ENCODE measurements at places on chromosomes 4 and X.

DNA sequence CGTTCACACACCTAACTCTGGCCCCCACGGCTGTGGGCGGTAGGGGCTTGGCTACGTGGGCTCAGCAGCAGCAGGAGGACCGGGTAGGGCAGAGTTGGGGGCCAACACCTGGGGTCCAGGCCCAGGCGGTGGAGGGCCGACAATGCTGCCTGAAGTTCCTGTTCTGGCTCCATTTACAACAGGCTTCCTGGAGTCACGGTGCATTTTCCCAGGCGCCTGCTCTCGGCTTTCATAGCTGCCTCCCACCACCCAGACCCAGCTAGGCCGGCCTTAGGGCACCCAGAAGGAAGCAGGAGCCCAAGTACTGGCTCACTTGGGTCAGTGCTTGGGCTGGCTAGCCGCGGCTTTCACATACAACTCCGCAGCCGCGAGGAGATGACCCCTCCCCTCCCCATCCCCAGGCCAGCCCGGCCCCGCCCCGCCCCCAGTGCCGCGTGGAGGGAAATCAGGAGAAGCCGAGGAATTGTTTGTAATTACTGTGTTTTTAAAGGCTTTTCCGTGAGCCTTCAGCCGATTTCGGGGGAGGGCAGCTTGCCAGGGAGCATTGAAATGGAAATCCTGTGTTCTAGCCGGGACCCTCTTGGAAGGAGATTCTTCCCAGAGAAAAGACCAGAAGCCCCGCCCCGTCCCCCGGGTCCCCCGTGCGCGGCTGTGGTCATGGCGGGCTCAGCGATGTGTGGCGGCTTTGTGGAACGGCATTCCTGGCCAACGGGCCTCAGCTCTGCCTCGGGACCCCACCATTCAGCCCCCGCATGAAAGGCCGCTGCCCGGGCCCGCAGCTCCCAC, 28.5 kb downstream of the PJA1 start:
- no peak for DNase-seq

DNA sequence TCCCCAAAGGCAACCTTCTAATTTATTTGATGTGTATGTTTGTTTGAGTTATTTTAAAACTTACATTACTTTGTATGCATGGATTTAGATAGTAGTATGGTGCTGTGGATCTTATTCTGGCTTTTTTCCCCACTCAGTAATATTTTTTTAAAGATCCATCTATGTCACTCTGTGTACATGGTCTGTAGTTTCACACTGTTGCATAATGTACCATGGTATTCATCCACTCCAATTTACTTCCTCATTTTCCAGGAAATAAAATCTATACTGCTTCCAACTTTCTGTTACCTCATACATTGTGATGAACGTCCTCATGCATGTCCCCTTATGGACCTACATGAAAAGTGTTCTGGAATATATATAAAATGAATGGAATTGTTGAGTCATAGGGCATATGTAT, 17.6 kb downstream of the ARMCX2 start:
- no peak for DNase-seq

DNA sequence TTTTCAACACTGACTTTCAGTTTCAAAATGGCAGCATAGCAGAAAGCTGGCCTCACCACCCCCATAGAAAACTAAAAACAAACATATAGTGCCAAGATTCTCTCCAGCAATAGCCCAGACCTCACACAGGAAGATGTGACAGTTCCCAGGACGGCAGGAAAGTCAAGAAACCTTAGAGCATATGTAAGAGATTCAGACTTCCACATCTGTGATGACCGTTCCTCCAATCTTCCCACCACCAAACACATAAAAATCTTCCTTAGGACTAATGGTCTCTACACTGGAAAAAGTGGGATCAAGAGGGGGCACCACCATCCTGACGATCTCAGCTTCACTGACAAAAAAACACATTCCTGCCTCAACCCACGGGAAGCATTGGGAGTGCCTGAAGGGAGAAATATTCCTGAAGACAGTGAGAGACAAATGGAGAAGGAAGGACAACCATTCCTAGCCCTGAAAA, 134.1 kb upstream of the CPXCR1 start:
- no peak for DNase-seq

DNA sequence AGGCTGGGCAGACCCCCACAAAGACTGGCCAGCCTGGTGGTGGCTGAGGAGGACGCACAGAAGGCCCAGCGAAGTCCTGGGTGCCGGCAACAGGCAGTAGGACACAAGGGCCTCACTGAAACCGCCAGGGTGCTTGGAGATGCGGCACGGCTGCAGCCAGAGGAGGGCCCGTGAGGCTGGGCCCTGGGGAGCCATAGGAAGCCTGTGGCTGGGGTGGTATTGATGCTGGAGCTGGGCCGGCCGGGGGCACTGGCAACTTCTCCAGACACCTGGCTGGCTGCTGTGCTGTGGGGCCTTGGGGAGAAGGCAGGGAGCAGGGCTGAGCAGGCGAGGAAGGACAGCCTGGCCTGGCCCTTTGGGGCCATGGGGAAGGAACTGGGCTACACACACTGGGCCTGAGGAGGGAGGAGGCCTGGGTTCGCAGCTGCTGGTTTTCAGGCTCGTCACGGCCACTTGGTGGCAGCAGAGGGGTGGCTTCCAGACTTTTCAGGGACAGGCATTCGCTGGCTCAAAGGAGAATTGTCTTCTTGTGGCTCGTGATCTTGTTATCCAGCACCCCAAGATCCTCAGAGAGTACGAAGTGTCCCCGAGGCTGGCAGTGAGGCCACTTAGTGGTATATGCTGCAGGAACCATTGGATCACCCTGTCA, 37.2 kb downstream of the ATP2B3 start:
- peak; percentile 35 for DNase-seq

GRCh38 chr4:183838987-183839712, 66.0 kb upstream of the STOX2 start:
- no peak for DNase-seq

DNA sequence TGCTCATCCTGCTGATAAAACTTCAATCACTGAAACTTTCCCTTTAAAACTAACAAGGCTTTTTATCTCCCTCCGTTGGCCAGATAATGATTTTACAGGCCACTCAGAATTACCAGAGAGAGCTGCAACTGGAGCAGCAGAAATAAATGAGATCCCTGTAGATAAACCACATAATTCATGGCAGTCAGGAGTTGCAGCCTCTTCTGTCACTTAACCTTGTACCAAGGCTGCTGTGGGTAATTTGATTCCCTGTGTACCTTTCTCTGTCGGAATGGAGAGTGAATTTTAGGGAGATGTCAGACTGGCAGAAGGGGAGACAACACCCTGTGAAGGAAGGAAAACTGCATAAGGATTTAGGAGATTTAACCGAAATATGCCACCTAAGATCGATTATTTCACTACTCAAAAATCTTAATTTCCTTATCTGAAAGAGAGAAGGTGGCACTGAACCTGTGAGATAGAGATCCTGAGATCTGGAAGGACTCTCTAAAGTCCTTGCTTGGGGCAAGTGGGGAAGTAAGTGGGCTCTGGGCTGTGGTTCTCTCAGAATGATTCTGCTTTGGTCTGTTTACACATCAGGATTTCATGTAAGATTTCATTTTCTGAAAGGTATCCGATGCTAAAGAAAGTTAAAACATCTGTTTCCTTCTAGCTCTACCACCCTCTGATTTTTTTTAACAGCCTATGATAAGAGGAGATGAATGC, 14.3 kb upstream of the TSPAN5 start:
- DNase-seq, result no peak

- DNase-seq, result no peak
Observed at GRCh38 chrX:71169586-71169985, 24.9 kb downstream of the NLGN3 start.

GRCh38 chr4:3418029-3418762, 23.6 kb upstream of the HGFAC start:
- no peak for DNase-seq

- DNase-seq, result no peak
Observed at GRCh38 chr4:158934996-158935669, 166.3 kb downstream of the FNIP2 start.

GRCh38 chrX:47662144-47662657, 3.2 kb upstream of the UXT start:
- no peak for DNase-seq

DNA sequence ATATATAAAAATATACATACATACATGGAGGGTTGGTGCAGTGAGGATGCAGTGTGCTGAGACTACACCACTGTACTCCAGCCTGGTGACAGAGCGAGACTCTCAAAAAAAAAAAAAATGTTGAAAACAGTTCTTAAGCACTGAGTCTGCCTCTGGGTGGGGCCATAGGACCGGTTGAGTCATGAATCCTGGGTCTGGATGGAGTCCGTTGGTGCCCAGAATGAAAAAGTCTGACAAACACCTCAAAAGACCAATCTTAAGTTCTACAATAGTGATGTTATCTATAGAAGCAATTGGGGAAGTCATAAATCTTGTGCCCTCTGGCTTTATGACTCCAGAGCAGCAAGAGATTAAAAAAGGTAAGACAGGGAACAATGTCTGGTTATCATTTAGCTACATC, 70.4 kb downstream of the FGFBP1 start:
- no peak for DNase-seq

DNA sequence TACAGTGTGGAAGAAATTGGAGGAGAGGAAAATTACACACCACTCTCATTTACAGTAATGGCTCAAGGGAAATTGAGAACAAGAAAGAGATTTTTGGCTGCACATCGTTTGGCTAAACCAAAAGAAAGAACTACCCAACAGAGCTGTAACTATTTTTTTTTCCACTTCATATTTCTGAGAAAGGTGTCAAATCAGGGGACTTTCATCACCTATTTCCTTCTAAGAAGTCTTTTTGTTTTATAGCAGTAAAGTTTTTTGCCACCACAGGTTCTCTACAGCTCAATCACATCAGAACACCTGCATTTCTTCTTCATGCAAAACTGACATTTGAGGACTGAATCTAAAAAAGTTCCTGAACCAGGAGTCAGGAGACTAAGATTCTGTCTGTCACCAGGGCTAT, 57.5 kb upstream of the TNIP3 start:
- no peak for DNase-seq

DNA sequence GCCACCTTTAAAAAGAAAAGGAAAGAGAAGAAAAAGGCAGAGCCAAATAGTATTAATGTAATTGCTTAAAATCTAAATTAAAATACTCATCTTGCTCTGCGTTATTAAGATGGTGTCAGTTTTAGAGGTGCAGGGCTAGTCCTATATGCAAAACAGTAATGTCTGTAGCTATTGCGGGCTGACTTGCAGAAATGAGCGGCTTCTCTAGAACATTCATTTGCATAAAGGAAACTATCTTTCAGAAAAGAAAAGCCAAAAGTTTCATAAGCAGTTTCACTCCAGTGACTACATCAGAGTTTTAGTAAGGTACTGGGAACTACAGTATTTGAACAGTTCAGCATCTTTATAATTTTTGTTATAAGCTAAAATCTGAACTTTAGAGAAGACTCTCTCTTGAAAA, 6.0 kb downstream of the SMAD1 start:
- no peak for DNase-seq

- no peak for DNase-seq
Observed at GRCh38 chr4:6325788-6326290, 56.2 kb downstream of the WFS1 start.

DNA sequence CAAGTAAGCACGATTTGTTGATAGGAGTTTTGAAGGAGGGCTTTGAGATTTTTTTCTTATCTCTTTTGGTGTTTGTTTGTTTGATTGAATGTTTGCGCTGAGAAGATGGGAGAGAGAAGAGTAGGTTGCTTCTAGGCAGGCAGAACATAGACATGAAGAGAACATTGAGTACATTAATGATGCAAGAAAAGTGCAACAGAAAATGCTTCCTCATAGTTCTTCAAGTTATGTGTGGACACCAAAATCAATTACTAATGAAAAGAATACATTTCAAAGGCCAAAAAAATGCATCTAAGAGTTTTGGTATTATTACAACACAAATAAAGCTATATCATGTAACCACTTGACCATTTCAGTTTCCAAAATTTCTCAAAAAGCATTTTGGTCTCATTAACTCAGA, 191.0 kb upstream of the PPARGC1A start:
- DNase-seq, result no peak

DNA sequence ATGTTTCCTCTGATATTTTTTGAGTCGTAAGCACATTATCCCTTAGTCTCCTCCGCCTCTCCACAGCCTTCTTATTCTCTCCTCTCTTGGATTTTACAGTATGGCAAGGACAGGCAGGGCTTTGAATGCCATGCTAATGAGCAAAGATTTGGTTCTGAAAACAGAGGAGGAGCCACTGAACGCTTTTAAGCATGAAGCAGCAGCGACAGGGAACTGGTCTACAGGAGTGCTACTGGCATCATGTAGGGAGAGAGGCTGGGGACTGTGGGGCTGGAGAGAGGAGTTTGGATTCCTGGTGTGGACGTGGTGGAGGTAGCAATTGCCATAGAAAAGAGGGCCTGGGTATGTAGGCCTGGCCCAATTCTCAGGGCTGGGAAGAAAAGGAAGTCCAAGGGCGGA, 4.6 kb upstream of the CD99L2 start:
- no peak for DNase-seq

DNA sequence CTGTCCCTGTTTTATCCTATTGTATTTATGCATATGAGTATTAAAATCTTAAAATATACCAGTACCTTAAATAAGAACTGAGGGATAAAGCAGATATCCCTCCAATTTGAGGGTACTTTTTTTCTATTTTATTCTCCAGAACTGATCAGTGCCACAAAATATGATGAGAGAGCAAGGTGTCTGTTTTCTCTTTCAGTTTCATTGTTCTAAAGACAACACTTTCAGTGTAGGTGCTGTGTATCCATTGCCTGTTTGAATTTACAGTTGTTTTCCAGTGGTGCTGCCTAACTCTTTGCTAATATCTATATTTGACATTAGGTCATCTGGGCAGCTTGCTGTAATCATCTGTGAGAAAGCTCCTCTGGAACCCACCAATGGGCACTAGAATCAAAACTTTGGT, 394.7 kb downstream of the IL1RAPL1 start:
- DNase-seq, result no peak

DNA sequence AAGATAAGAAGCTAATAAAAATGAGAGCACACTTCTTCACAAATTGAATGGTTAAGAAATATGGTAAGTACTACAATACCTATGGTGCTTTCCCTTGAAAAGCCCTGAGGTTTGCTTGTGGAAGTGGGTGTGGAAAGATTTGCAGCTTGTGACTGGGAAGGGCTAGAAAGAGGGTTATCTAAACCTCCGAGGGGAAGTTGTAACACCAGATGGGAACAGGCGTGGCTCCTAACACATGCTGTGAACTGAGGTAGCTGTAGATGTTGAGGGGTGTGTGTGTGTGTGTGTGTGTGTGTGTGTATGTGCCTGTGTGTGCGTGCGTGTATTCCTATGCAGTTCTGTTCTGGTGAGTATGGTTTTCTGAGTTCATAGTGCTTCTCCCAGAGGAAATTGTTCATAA, 21.5 kb downstream of the FRMPD4 start:
- DNase-seq, result no peak

- DNase-seq, result no peak
Observed at GRCh38 chrX:13520936-13521335, 48.5 kb upstream of the EGFL6 start.
